CD4-positive, alpha-beta T cell treated with Interleukin-6 at 100 ng/mL for 8 hours (primary cell): ENCODE measurements at places on chromosomes 1 and 21.

- no peak for DNase-seq
These were observed 39.8 kb downstream of the TGFBR3 start for GRCh38 chr1:91846007-91846638.

- no peak for DNase-seq
These were observed 349.5 kb upstream of the VAMP3 start for GRCh38 chr1:7421471-7422075.

DNA sequence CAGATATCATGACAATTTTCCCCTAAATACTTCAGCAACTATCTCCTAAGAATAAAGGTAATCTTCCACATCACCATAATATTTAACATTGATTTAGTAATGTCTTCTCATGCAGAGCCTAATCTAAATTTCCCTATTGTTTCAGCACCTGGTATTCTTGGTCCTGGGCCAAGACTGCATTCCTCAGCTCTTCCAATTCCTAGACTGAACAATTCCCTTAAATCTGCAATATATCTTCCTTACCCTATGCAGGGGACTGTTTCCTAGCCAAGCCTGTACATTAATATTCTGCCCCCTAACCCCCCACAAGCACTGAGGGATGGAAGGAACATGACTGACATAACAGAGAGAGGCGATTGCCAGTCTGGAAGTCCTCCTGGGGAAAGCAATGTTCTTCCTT is 28.7 kb upstream of the DISP1 start:
- no peak for DNase-seq

GRCh38 chr1:217919683-217920388 is 288.7 kb downstream of the SPATA17 start:
- no peak for DNase-seq

GRCh38 chr21:41280115-41280919 is 36.3 kb upstream of the FAM3B start:
- DNase-seq, result no peak

DNA sequence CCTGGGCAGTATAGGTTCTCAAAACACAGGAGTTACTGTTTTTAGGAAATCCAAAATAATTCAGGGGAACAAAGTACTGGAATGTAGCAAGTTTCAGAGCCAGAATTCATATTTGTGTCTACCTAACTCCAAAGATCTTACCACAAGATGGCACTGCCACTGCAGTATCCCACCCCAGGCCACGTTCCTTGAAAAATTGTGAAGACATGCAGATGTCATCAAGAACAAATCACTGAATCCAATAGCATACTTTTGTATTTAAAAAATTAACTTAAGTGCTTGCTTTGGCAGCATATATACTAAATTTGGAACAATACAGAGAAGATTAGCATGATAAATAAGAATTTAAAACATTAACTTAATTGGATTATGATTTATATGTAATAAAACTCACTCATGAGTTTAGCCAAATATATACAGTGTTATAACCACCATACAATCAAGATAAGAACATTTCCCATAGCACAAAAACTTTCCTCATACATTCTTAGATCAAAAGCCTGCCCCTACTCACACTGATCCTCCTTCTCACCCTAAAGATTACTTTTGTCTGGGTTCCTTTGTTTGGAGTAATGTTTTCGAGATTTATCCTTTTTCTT is 209.9 kb downstream of the FAF1 start:
- DNase-seq, result no peak

- DNase-seq, result no peak
These were observed 362.2 kb downstream of the SRGAP2C start for GRCh38 chr1:121546830-121547591.

DNA sequence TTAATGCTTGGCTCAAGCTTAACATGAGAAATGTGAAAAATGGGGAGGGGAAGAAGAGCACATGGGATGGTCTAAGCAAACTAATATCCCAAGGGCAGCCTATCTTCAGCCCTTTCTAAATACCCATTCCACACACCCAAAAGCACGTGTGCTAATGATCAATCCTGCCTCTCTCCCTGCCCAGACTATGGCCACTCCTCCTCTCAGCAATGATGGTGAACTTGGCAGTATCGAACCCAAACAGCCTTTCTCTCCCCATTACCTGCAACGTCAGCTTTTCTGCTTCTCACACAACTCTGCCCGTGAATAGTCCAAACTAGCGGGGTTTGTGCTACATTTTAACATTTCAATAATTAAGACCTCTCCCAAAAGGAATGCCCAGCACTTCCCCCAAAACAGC is 41.6 kb downstream of the SSBP3 start:
- DNase-seq, result no peak

DNA sequence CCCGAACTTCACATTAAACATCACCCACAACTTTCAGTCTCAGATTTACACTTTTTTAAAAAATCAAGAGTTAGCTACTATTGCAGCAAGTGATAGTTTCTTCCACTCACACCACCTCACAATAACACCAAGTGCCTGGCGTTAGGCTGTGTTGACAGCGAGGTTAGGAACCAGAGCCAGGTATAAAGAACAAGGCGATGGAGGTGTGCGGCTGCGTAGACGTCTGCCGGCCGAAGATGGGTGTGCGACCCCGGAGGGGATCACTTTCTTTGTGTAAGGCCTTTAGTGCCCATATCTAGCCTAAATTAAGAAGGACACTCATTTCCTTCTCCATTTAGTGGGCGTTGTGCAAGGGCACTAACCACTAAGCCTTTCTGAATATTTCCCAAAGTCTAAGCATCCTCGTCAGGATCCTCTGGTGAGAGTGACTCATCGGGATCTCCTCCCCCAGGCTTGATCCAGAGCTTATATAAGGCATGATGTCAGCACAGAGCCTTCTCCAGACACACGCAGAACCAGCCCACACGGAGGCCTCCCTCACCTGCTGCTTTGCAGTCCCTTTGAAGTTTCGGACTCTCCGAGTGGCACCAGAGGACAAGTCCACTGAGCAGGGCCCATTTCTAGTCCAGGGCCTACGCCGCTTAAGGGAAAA is 11.8 kb downstream of the NHLH2 start:
- DNase-seq, result no peak

DNA sequence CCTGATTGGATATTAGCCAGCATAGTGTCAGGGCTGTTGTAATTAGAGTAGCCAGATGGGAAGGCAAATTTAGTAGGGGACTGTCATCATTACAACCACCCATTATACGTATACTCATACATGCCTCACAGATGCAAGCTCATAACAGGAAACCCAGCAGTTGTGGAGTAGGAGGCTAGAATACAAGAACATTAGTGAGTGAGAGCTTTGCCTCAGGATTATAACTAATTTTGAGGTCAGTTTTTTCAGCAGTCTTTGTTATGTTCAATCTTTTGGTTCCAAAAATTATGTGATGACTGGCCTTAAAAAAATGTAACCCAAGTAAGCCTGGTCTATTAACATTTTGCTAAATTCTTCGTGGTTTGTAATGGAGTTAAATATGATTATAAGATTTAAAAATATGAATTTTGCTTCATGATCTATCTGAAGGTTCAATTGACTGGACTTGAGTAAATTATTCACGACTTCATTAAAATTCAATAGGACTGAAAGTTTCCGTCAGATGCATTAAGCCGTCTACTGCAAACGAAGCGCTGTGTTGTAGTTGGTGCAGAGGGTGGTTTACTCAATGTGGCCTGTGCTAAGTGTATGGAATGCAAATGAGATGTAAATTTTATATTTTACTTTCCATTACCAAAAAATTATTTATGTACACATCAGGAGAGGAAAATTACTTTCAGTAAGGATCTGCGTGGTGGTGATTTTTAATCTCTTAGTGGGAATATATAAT is 48.8 kb downstream of the KCNK1 start:
- DNase-seq, result no peak

- peak; percentile 4 for DNase-seq
These were observed 26.8 kb upstream of the ZNF697 start for GRCh38 chr1:119674835-119675289.

DNA sequence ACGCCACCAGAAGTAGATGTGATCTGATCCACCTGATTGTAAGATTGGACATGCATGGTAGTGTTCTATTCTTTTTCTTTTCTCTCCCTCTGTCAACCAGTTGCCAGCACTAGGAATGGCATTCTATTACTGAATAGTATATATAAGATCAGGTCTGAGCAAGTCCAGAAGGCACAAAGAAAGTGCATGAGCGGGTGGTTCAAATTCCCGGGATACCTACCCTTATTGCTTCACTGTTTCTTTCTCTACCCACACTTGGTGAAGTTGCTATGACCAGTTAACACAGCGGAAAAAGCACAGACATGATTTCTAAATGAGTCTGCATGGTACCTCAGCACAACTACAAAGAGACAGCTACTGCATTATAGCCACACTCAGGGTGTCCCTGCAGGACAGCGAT is 64.0 kb downstream of the SLC9A1 start:
- no peak for DNase-seq

GRCh38 chr1:27891196-27891889 is 19.0 kb downstream of the THEMIS2 start:
- DNase-seq, result peak; percentile 52

GRCh38 chr1:26408604-26409003 is 2.0 kb upstream of the LIN28A start:
- peak; percentile 70 for DNase-seq

DNA sequence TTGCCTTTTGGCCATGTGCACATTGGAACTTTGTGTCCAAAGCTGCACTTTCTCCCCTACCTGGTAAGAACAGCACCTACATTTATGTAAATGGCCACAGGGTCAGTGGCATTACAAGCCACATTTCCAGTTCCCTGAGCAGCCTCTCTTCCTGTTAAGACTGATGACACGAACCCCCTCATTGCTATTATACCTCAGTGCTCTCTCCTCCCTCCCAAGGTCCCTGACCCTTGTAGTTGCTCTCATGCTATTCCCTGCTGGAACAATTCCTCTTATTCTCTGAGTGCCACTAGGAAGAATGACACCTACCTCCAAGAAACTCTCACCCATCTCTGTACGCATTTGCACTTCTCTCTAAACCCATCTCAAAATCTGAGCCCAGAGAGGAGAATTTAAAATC is 14.9 kb upstream of the VAV3 start:
- DNase-seq, result no peak

DNA sequence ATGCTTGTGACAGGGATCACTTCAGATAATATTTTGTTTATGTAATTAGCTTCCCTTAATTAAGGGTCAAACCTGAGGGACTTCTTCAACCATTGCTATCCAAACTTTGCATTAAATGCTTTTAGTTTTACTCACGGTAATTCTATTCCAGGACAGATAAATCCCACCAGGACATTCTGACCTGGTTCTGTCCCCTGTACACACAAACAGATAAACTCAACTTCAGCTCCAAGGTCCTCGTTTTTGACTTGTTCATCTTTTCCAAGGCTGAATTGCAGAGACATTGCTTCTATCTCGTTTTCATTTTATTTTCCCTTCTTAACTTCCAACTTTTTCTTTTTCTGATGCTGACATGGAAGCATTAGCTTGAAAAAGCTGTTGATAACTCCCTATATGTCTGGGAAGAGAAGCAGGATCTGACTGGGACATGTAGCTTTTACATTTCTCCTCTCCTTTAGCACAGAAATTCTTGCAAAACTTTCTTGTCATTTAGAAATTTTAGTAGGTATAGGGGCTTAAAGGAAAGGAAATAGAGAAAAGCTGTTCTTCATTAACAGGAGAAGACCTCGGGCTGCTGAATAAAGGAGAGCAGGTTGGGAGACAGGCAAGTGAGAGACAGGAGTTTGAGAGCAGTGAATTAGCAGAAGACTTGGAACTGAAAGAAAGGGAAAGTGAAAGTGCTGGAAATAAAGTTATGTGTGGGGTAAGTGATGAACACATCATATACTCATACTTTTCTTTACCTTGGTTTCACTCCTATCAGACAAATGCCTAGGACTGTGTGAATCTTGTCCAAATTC is 231.7 kb upstream of the B3GALT2 start:
- peak; percentile 40 for DNase-seq

- peak; percentile 69 for DNase-seq
These were observed 7.0 kb upstream of the CTSE start for GRCh38 chr1:206030714-206031113.

DNA sequence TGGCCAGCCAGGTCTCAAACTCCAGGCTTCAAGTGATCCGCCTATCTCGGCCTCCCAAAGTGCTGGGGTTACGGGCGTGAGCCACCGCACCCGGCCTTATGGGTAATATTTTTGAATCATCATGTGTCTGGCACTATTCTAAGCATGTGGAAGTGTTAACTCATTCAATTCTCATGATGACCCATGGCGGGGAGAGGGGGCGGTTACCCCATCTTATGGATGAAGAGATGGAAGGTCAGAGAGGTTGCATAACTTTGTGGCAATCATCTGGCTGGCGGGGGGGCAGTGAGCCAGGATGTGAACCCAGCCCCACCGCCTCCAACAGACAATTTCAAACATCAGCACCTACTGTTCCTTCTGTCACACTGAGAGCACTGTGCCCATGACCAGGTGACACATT is 11.5 kb upstream of the TAS1R2 start:
- no peak for DNase-seq

GRCh38 chr1:216216305-216216704 is 206.9 kb downstream of the USH2A start:
- no peak for DNase-seq

GRCh38 chr1:57079454-57080157 is 113.8 kb upstream of the C8B start:
- DNase-seq, result no peak

DNA sequence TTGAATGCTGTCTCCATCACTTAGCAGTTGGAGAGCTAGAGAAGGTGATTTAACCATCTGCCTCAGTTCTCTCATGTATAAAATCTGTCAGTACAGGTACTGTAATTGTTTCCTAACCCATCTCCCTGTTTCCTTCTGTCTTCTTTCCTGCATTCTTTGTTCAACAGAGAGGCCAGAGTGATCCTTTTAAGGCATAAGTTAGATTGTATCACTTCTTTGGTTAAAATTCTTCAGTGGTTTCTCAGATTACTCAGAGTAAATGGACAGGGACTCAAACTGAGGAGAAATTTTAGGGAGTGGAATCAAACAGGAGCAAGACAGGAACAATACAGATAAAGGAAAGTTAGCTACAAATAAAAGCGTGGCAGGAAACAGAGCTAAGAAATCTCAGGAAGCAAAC is 45.2 kb upstream of the SSX2IP start:
- no peak for DNase-seq

GRCh38 chr1:60972841-60973364 is 109.5 kb upstream of the NFIA start:
- no peak for DNase-seq

DNA sequence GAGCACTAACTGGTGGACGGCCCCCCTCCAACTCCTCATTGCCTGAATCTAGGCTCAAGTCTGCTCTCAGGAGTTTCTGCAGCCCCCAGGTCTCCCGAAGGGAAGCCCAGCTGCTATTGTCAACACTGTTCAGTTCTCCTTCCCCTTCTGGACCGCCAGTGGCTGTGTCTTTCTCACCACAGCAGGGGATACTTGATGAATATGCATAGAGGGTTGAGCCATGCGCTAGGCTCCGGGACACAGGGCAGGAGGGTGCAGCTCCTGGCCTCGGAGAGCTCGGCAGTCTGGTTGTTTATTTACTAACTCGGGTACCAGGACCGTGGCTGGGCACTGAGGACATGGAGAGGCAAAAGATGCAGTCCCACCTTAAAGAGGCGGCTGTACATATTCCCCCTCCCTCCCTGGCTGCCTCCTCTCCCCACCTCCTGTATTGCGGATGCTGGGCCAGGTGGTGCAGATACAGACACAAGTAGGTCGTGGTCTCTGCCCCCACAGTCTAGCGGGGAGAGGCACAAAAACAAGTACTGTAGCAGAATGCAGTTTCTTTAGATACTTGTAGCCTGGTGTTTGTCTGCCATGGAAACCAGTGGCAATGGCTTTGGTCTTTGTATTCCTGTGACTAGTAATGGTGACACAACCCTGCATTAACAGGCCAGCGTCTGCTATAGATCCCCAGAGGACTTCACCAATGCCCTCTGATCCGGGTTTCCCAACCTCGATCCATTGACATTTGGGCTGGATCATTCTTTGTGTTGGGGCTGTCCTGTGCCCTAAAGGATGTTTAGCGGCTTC is 26.2 kb downstream of the ARHGEF10L start:
- DNase-seq, result no peak
